ENCODE measurements at places on chromosomes 12 and 14.

- no peak for DNase-seq
Measured at GRCh38 chr14:37643701-37644100, 48.3 kb downstream of the TTC6 start.

GRCh38 chr12:7497661-7498060 lies 5.9 kb downstream of the CD163 start:
- no peak for DNase-seq

DNA sequence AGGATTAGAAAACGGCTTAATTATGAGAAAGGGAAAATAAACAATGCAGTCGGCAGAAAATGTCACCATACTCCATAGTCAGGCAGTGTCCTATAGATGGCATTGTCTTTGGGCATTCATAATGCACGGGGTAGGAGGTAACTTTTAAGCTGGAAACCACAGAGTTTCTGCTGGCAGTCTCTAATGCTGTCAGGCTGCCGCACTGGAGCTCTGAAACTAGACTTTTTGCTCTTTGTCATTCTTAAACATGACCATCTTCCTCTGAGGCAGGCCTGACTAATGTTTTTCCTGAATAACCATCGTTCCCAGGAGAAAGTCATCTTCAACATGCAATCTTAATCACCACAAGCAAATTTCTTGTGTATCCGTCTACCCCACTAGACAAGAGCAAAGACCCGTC lies 108.8 kb downstream of the ETNK1 start:
- DNase-seq = no peak

DNA sequence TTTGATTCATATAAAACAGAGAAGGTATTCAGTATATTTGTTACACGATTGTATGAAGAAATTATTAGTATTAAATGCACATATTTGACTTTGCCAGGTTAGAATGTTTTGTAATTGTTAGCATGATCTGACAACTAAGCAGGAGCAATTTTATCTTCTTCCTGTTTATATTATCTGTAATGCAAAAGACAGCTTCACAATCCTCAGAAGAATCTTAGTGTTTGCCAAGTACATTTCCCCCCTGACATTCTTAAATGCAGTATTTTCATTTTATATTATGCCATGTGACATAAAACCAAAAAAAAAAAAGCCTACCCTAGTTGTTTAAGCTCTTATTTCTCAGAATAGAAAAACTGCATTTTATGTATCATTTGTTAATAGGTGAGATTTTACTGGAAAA lies 469.4 kb downstream of the FOXG1 start:
- no peak for DNase-seq

GRCh38 chr12:38892087-38892786 lies 13.2 kb downstream of the CPNE8 start:
- DNase-seq = no peak

DNA sequence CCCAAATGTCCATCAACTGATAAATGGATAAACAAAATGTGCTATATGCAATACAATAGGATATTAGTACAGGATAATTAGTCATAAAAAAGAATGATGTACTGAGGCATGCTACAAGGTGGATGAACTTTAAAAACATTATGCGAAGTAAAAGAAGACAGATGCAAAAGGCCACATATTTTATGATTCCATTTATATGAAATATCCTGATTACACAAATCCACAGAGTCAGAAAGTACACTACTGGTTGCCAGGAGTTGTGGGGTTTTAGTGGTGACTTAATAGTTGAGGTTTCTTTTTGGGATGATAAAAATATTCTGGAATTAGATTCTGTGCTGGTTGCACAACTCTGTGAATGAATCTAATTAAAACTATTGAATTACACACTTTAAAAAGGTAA lies 12.6 kb downstream of the TRIM9 start:
- no peak for DNase-seq

GRCh38 chr12:84937415-84937814 lies 24.8 kb upstream of the SLC6A15 start:
- no peak for DNase-seq

- DNase-seq = no peak
Measured at GRCh38 chr14:100806386-100806785, 19.5 kb upstream of the MEG3 start.

DNA sequence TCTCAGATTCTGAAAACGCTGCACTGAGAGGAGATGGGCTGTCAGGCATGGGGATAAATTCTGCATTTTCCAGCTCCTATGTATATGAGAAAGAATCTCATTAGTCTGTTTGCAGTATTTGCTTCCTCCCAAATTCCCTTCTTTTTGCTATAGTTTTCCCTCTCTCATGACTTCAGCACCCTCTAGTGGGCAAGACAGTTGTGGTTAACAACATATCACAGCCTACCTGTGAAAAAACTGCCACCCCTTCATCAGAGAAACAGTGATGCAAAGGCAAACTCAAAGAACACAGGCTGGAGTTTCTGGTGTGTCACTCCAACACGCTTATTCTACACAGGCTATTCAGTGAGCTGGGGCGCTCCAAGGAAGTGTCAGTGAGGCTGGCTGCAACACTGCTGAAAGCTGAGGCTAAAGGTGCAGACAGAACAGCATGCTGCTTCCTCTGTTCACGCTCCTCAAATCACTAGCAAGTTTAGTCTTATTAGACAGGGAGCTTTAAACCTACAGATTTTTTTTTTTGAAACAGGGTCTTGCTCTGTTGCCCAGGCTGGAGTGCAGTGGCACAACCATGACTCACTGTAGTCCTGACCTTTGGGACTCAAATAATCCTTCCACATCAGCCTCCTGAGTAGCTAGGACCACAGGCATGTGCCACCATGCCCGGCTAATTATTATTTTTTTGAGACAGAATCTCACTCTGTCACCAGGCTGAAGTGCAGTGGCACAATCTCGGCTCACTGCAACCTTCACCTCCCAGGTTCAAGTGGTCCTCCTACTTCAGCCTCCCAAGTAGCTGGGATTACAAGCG lies 19.3 kb downstream of the ZC2HC1C start:
- peak; percentile 72 for DNase-seq

DNA sequence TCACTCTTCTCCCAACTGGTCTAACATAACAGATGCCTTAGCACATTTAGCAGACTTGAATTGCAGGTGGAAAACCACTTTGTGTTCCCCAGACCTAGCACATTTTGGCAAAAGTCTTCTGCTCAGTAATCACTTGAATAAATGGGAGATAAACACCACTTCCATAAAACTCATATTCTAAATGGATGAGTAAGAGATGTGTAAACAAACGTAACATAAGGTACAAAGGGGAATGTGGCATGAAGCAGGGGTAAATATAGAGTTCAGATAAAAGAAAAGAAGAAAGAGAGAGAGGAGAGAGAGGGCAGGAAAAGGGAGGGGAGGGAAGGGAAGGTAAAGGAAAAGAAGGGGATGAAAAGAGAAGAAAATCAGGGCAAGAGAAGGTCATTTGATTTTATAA lies 17.0 kb upstream of the KERA start:
- DNase-seq = no peak

- DNase-seq = no peak
Measured at GRCh38 chr14:33570694-33571310, 380.1 kb downstream of the EGLN3 start.
